ENCODE measurements at places on chromosomes 5 and 9.

DNA sequence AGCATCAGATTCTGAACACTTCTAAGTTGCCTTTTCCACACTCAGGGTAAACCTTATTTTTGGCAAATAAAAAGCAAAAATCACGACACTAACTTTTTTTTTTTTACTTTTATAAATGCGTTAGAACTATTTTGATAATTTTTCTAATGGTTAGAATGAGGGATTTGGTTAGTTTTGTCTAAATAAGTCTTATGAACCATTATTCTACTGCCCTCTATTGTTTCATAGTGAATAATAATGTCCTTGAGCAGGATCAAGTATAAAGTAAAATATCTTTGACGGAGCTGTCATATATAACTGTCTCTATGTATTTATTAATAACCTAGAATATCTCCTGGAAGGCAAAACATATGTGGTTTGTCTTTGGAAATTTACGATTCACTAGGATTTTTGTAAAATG, 631.8 kb downstream of the GABRG2 start:
- DNase-seq, result no peak

GRCh38 chr5:154475591-154476353, 2.3 kb downstream of the HAND1 start:
- DNase-seq, result no peak

DNA sequence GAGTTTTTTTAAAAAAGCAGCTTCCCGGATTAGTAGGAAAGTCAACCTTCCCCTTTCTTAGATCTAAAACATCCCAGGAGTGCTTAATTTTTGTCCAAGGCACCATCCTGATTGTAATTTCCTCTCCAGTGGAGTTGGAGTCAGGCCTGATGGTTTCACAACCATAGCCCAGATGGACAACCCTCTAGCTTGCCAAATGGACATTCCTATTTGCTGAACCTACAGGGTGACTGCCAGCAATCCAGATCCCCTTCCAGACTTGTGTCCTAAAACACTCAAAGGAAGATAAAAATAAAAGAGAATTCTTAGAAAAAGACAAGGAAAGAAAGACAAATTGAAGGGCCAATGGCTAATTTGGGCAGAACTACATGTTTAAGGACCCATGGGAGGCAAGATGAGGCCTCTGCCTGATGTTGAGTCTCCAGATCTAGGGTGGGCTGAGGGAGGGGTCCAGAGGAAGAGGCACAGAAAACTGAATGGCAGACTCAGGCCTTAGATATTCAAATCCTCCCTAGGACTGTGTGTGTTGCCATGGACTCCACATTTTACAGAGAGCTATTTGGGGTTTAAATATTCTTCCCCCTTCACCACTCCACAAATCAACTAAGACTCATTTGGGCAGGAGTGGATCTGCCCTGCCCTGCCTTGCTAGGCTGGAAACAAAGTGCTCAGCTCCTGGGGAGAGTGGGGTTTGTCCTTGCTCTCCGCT, 38.5 kb upstream of the SLC44A1 start:
- no peak for DNase-seq

DNA sequence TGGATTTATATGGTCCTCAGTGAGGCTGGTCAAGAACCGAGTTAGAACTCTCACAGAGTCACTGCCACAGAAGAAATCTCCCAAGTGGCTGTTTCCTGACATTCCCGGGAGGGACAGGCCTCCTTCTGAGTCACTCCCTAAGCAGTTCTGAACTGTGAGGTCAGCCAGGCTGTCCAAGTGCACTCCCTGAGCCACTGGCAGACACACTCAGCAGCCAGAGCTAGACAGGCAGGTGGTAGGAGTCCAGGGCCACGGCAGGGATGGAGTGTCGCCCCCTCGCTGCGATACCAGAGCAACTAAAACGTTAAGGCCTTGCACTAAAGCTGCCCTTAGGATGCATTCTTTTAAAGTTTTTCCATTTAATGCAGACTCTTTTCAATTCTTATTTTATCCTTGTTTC, 3.4 kb downstream of the IL4 start:
- DNase-seq, result no peak

GRCh38 chr9:137145731-137146526, 7.0 kb downstream of the GRIN1 start:
- DNase-seq, result no peak

DNA sequence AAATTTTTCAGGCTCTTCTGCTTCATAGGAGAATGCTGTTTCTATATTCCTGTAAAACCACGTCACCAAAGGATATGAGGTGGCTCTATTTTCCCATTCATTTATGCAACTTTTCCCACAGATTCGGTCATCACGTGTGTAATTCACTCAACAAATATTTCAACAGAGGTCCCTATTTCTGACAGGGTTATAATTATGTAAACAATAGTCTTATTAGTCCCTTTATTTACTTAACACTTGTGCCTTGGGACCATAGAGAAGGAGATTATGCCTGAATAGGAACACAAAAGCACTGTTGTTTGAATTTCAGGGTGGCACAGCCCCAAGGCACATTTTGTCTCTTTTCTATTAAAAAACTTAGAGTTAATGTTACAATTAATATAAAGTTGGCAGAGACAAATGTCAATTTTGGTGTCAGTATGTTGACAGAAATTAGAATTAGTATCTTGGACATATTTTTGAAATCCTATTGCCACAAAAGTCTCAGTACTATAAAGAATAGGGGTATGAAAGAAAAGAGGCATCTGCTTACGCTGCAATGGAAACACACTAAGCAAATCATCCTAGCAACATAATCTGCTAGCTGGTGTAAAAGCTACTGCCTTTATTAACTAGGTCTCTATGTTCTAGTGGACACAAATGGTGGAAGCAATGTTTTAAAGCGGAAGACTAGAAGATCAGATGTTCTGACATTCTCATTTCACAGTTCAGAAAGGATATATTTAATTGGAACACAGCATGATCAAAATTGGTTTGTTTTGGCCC, 229.1 kb upstream of the TBCA start:
- peak; percentile 95 for DNase-seq

GRCh38 chr5:76938177-76938576, 14.7 kb upstream of the CRHBP start:
- DNase-seq, result no peak

- DNase-seq, result no peak
These were observed 39.5 kb upstream of the IQGAP2 start for GRCh38 chr5:76363352-76364225.

- no peak for DNase-seq
These were observed 959.1 kb upstream of the WWC1 start for GRCh38 chr5:167332309-167332708.

DNA sequence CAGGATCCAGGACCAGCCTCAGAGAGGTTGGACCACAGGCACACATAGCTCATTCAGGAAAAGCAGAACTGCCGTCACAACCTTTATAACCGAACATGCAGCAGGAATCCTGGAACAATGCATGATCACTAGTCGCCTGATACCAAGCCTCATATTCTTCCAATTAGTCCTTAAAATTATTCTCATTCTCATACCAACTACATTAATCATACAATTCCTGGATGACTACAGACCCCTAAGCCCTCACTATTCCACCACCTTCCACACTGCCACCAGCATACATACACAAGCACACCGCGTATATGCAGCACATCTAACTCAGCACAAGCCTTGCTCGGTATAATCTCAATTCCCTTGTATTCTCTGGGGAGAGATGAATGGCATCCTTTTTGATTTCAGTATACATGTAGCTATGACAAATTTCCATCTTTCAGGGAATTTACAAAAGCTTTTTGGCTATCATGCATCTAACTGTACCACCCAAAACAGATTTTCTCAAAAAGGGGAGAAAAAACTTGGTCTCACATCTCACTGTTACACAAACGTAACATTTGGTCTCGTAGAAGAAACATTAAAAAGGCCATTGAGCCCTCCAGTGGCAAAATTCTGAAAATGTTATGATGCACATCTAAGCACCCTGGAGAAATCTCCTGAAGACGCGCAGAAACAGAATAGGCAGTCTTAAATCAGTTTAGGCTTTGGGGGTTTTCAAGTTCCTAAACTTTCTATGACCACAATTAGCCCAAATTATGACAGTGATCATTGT, 46.2 kb downstream of the MCTP1 start:
- DNase-seq, result no peak

- DNase-seq, result no peak
These were observed 28.1 kb upstream of the F2RL1 start for GRCh38 chr5:76790632-76791290.

- no peak for DNase-seq
These were observed 3.7 kb downstream of the CNTLN start for GRCh38 chr9:17138503-17138902.

- DNase-seq, result no peak
These were observed 275.2 kb downstream of the CSNK1G3 start for GRCh38 chr5:123787136-123787535.

DNA sequence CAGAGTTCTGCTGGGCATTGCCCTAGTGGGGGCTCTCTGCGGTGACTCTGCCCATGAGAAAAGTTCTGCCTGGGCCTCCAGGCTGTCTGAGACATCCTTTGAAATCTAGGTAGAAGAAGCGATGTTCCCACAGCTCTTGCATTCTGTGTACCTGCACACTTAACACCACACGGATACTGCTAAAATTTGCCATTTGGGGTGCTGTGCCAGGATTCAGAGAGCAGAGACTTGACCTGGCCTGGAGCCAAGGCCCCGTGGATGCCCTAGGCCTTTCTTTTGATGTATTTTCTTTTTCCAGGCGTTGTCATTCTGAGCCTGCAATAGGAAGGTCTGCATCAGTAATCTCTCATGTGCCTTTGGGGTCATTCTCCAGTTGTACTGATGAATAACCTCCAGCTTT, 89.3 kb upstream of the IL12B start:
- no peak for DNase-seq

- DNase-seq, result no peak
These were observed 66.8 kb downstream of the RAB3C start for GRCh38 chr5:58649716-58650115.

DNA sequence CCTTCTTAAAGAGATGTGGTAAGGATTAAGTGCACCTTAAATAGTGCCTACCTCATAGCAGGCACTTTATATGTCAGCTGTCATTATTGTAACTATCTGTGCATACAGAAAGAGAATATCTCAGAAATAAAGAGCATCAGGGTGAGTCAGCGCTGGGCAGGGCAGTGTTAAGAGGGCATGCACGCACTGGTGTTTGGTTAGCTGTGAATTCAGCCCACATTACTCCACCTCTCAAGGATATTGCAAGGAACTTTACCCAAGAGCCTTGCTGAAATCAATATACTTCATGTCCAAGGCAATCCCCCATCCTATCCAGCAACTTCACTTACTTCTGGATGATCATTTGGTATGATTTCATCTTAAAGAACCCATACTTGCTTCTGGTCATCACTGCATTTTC, 300.9 kb downstream of the NTRK2 start:
- DNase-seq, result no peak

DNA sequence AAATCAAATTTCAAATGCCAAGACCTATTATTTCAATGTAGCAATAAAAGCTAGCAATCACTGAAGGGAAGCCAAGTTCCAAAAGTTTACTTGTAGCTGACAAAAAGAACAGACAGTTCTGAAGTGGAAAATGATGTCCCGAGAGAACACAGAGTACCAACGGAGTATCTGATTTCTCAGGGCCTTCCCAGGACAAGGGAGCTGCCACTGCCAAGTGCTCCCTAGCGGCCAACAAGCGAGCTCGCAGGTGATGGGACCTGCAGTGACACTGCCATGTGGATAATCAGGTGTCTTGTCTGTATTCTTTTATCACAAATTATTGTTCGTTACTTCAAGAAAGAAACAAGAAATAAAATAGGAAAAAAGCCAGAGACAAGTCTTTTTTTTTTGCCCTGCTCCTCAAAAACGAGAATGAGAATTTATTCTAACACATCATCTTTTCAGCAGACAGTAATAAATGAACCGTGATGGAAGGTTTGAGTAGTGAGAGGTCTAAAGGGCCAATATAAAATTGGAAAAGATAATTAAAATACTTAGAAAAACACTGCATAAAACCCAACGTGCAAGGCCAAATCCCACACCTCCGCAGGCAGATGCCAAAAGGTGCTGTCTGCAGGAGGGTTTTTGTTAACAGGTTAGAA, 159.4 kb downstream of the MYO10 start:
- DNase-seq, result peak; percentile 77

DNA sequence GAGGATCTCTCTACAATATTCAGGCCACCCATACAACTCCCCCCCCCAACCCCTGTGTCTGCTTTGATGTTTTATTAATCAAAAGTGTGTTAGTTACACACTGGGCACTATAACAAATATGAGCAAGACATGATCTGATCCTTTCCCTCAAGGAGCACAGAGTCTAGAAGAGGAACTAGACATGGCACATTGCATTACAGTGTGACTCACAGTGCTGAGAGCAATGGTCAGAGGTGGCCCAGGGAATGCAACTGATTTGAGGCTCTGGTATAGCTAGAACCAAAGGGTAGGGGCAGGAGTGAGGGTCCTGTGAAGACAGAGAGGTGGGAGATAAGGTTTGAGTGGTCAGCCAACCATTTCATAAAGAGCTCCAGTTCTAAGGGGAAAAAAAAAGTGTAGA, 539.2 kb downstream of the ACTL7B start:
- no peak for DNase-seq

DNA sequence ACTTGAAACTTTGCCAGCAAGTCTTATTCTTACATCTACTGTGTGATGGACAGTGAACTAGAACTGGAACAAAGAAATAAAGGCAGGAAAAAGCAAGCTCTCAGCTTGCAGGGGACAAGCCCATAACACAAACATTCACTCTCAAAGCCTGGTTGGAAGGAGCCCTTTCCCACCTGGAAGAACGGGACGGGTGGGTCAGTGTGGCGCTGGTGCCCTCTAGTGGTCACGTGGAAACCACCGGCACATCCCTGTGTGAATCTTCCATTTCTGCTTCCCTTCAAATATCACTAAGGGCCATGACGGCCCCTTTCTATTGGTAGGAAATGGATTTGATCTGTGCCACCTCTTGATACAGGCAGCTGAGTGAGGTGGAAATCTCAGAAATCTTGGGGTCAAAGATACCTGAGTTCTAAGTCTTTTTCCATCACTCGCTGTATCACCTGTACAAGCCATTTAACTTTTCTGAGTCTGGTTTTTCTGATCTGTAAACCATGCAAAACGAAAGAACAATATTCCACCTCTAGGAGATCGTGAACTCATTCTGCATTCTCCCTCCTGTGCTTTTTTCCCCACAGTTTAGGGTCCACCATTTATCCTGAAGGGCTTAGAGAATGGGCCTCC, 211.6 kb downstream of the MSX2 start:
- peak; percentile 68 for DNase-seq

- DNase-seq, result no peak
These were observed 24.2 kb downstream of the NMRK1 start for GRCh38 chr9:75063556-75064305.

GRCh38 chr5:84215521-84215920, 169.2 kb downstream of the EDIL3 start:
- DNase-seq, result no peak

DNA sequence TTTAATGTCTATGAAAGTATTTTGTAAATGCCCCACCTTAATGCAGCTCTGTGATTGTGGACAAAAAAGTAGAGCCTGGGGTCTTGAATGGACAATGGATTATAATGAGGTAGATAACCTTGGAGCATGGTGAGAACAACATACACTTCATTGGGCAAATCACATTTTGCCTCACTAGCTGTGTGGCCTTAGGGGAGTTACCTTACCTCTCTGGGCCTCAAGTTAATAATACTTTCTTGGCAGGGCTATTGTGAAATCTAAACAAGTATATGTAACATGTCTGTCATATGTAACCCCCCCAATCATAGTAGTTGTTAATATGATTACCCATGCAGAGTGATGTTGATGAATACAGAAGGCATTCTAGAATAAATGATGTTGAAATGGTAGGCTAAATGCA, 213.6 kb upstream of the ANKRD55 start:
- DNase-seq, result no peak

Data from NCI-H748 treated with DMSO at 0.1 percent for 48 hours (cell line).